ENCODE measurements at places on chromosomes 3 and 15. TPM values are rescaled to one million over a fixed set of nuclear protein-coding genes. Genes with fewer than 3 reads are reported as not detected.
A peak's percentile ranks its signal among the peaks of the same experiment; 100 is the strongest.

The ACTC1 gene
- not detected for total RNA-seq

The CHL1 gene
- total RNA-seq, result 11.3 TPM

DNA sequence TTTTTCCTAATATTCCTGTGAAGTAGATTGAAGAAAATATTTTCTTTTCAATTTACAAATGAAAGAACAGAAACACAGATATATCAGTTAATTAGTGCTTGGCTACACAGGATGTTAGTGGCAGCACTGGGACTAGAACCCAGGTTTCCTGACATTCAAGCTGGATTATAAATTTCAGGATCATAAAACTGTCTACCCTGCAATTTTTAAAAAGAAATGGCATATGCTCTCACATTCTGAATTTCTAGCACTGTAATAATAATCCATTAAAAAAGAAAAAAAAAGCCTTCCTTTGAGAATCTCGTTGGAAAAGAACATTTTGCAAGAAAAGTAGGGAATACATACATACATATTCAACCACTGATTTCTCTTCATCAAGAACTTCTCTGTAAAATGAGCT is 9.3 kb upstream of the DPH6 start:
- DNase-seq, result no peak

GRCh38 chr15:97168704-97169475 is 791.6 kb upstream of the ARRDC4 start:
- no peak for DNase-seq

DNA sequence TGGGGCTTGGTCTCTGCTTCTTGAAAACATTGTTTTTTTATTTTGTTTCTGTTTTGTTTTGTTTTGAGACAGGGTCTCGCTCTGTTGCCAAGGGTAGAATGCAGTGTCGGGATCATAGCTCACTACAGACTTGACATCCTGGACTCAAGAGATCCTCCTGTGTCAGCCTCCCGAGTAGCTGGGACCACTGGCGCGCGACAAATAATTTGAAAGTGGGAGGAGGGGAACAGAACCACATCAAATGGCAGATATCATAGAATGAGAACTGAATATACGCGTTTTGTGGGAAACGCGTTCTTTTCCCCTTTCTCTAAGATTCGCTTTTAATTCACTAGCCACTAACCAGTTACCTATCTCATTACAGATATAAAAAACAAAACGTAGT is 641 bp upstream of the VPS13C start:
- no peak for DNase-seq

- DNase-seq, result no peak
Measured at GRCh38 chr3:105375750-105376511, 9.2 kb downstream of the ALCAM start.

DNA sequence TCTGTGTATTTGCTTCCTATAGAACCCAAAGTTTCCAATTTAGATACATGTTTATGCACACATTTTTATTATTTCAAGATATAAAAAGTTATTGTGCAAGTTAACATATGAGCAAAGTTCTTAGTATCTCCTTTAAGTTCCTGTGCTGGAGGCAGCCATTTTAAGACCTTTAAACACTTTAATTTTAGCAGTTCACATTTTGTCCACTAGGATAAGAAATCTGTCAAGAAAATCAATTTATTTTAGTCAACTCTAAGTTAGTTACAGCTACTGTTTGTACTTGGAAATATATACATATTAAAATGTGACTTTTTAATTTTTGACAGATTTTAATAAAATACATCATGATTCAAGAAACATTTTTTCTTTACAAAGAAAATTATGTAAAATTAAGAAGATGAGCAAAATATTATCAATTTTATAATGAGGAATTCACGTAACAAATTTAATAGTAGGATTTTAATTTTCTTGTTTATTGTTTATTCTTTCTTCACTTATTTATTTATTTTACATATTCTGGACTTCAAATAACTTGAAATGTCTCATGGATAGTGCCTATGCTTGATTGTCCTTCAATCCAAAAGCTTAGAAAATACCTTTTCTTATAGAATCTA is 402.6 kb upstream of the GBE1 start:
- DNase-seq, result no peak

- DNase-seq, result no peak
Measured at GRCh38 chr15:89673165-89673512, 6.0 kb downstream of the PLIN1 start.

DNA sequence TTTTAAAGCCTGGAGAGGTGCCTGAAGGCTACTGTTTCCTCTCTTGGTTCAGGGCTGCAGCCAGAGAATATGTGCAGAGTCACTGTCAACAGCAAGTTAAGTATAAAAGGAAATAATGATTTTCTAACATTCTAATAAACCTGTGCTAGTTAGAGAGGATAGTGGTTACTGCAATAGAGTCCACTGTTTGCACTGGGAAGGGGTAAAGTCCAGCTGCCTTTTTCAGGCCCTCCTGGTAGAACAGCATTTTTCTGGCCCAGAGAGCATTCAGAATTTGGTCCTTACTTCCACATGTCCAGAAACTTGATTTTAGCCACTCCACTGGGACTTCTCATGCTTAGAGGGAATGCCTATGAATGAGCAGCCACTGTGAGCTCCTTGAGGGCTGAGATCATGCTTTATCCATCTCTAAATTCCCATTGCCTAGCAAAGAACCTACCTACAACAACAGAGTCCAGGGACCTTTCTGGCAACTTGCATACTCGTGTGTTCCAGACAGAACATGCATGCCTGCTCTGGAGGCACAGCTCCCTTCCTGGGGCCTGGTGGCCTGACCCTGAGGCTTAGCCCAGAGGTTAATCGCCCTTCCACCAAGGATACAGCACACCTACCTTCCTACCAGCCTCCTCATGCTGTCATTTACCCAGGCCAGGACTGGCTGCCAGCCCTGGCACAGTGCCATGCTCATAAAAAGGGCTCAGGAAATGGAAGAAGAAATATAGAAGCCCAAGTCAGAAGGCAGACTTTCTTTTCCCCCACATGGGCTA is 50.3 kb upstream of the ATP13A3 start:
- peak; percentile 35 for DNase-seq

DNA sequence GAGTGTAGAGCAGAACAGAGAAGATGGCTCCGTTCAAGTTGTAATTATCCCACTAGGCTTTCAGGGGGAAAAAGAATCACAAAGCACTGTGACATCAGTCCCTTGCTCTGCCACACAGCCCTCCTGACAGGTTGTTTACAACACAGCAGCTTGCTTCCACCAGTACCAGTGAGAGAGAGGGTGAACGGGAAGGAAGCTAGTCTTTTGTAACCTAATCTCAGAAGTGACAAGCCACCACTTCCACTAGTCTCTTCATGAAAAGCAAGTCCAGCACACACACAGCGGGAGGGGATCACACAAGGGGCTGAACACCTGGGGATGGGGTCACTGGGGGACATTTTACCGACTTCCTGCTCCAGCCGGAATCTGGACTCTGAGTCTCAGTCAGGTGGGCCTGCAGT is 86.3 kb downstream of the FAM81A start:
- DNase-seq, result no peak

DNA sequence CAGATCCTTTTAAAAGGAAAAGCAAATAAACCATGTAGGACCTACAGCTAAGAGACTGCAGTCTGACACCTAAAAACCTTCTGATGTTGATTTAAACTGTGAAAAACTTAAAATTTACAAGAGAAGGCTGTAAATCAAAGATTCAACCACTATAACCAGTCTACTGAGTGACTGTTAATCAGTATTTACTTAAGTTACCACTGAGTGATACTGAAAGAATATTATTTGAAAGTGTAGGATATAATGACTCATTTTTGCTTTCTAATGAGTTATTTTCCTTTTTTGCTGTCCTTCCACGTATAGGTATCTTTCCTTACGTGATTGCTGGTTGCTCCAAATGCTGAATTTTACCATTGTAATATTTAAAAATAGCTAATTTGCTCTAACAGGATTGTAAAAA is 44.6 kb downstream of the RFX7 start:
- DNase-seq, result no peak

- DNase-seq, result no peak
Measured at GRCh38 chr3:33834096-33834453, 35.6 kb downstream of the PDCD6IP start.

DNA sequence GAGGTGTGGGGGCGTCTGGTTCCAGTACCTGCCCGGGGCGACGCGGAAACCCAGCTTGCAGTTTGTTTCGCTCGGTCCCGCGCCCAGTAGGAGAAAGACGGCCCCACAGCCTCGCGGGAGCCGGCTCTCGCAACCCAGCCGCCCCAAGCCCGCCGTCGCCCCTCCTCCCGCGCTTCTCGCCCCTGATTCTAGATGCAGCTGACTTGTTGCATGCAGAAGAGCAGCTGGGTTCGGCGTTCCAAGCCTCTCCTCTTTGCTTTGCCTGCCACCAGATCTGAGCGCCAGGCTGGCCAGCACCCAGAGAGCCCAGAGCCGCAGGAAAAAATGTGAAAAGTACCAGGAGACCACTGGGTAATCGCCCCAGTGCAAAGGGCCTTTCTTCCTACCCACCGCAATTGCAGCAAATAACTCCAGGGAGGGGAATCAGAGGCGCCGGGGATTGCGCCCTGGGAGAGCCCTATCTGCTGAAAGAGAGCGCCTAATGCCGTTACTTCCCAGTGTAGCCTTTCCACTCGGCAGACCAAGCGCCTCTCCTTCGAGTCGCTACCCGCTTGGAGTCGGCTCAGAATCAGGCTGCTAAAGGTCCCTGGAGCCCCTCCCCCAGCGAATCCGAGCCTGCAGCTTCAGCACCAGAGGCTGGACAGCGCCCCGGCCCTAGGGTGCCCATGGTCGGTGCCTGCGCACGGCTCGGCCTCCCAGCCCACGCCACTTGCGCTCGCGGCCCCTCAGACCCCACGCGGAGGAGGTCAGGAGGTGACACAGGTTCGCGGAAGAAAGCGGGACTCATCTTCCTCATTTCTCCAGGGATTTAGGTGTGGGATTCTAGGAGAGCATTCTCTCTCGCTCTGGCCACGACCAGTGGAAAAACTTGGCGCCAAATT is 15.7 kb upstream of the AEN start:
- DNase-seq, result peak; percentile 60

- DNase-seq, result peak; percentile 74
Measured at GRCh38 chr15:81256916-81257315, 60.2 kb downstream of the IL16 start.

DNA sequence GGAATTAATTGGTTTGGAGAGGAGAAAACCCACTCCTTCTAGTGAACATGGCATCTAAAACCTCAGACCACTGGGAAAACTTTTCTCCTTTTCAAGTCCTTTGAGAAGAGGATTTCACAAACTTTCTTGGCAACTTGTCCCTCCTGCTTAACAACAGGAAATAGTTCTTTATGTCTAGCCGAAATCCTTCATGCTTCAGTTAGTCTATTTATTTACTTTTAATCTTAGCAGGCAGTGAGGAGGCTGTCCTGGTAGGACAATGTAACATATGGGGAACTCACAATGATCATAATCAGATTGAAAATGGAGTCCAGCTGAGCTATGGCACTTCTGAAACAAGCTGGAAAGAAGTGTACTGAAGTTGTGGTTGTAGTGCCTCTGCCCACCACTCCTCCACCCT is 50.6 kb downstream of the KY start:
- no peak for DNase-seq

DNA sequence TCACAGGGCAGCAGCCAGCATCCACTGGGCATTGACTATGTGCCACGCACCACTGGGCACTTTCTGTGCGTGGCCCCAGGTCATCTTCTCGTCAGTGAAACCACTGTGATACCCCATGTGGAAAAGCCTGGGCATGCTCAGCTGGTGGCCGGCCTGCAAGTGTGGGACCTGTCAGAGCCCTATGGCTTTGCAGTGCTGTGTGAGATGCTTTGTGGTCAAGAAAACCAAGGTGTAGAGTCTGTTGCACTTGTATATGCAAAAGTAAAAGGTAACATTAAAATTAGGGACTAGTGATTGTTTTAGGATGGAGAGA is 69.5 kb downstream of the PGPEP1L start:
- DNase-seq, result no peak

- DNase-seq, result no peak
Measured at GRCh38 chr15:45918839-45919238, 284.0 kb downstream of the SQOR start.

DNA sequence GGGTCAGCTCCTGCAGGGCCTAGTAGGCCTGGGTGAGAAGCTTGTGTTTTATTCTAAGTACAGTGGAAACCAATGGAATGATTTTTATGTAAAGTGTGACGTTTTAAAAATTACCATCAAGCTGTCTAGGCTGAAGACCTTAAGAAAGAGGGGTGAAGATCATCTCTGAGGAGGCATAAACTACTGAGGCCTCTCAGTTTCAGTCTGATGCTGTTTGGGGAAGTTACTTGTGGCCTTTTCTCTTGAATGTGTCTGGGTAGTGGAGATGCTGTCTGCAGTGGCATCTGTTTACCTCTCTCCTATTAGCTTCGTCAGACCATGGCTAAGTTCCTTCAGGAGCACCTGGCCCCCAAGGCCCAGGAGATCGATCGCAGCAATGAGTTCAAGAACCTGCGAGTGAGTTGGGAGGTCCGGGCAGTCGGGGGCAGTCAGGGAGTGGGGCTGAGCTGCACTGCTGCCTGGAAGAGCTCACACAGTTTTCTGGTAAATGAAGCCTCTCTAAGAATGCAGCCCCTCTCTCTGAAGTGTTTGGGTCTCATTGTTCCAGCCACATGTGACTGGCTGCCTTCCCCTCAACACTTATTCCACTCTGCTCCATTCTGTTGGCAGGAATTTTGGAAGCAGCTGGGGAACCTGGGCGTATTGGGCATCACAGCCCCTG is 1.9 kb downstream of the IVD start:
- DNase-seq, result no peak

- DNase-seq, result no peak
Measured at GRCh38 chr3:178075344-178075743, 460.9 kb upstream of the KCNMB2 start.

DNA sequence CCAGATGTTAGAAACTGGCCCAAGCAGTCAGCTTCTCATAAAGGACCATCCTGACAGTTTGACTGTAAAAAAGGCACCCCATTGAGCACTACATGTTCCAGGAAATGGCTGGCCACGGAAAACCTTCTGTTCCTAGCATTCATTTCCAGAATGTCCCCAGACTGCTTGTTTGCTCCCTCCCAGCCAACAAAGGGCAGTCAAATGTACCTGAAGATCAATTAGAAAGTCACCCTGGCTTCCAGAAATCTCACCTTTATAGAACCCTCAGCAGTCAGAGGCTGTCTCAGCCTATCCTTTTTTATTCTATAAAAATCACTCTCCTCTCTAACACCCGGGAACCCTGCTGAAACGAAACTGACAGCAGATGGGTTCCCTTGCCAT is 784 bp upstream of the SAMMSON start:
- no peak for DNase-seq
